ENCODE measurements at places on chromosomes 12 and 14.

GRCh38 chr12:110065540-110065939 is 17.2 kb upstream of the C12orf76 start:
- DNase-seq, result no peak

GRCh38 chr12:114140576-114140975 is 174.5 kb upstream of the RBM19 start:
- no peak for DNase-seq

- no peak for DNase-seq
Observed at GRCh38 chr12:127494961-127495915, 771.7 kb upstream of the TMEM132C start.

GRCh38 chr14:84250893-84251292 is 1279.1 kb upstream of the FLRT2 start:
- no peak for DNase-seq

- DNase-seq, result peak; percentile 25
Observed at GRCh38 chr14:58746261-58746660, 108.5 kb downstream of the DACT1 start.

GRCh38 chr12:93242154-93242972 is 135.4 kb upstream of the NUDT4 start:
- no peak for DNase-seq

All from AG20443 (cell line).